Kasumi-1 (cell line): ENCODE measurements at places on chromosomes 1 and 21.

DNA sequence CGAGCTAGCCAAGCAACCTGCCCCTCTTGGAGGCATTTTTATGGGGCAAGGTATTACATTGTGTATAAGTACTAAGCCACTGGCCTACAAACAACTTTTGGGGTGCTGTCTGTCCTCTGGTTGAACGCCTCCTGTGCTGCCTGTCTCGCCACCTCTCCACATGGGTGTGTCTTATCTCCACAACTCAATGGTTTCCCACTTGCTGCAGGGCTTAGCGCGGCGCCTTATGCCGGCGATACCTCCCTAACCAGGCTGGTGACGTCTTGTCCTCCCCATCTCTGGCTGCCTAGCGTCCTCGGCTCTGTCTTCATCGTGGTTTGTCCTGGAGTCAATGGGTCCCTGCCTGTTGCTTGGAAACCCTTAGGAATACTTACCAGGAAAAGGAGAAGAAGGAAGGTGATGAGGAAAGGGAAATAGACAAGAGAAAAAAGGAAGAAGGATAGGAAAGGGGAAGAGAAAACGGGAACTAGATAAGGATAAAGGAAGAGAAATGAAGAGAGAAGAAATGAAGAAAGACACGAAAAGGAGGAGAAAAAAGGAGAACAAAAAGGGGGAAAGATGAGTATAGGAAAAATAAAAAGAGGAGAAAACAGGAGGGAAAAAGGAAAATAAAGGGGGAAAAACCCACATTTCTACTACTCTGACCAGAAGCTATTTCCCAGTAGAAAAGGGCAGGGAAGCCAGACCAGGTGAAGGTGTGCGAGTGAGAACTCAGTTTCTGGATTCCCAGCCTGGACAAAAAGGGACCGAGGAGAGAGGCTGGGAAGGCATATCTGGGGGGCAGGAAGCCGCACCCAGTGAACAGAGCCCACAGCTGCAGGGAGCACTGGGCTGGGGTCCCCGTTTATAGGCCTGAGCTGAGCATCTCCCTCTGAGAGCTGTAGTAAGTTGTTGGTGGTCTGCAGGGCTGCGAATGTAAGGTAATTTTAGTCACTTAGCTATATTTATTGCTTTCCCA is 86.2 kb downstream of the CLIC6 start:
- no peak for DNase-seq

- no peak for DNase-seq
These were observed 1.1 kb downstream of the GPR25 start for GRCh38 chr1:200873671-200874397.

DNA sequence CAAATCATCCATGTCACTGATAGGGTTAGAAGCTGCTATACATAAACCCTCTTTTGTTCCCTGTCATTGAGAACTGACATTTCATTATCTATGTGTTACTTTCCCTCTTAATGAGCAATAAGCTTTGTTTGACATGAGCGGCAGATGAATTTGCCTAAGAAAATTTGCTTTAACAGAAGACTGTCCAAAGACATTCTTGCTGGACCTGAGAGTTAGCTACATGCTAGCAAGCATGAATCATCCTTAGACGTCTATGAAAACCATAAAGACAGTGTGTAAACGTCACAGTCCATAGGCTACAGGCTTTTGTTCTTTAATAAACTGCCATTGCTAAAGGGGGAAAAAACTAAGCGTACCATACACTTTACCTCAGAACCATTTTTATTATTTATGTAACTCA is 73.1 kb downstream of the TNFSF4 start:
- no peak for DNase-seq

DNA sequence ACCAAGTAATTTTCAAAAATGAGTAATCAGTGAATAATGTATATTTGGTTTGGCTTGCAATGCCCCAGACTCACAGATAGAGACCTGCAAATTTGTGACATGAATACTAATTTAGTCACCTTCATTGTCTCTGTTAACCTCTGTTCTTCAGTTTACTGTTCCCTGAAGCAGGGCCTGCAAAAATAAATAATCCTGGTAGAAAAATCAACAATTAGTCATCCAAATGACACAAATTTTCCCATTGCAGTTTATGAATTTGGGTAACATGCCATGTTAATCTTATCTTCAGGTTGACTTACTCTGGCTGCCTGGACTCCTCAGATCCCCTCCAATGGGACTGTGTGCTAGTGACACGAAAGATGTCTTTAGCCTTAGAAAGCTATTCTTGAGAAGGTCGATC is 289.5 kb downstream of the PAPPA2 start:
- DNase-seq, result no peak

- DNase-seq, result no peak
These were observed 720 bp downstream of the PSMB2 start for GRCh38 chr1:35640380-35641232.
